NCI-H1092 (cell line): ENCODE measurements at places on chromosomes 3 and 15.

DNA sequence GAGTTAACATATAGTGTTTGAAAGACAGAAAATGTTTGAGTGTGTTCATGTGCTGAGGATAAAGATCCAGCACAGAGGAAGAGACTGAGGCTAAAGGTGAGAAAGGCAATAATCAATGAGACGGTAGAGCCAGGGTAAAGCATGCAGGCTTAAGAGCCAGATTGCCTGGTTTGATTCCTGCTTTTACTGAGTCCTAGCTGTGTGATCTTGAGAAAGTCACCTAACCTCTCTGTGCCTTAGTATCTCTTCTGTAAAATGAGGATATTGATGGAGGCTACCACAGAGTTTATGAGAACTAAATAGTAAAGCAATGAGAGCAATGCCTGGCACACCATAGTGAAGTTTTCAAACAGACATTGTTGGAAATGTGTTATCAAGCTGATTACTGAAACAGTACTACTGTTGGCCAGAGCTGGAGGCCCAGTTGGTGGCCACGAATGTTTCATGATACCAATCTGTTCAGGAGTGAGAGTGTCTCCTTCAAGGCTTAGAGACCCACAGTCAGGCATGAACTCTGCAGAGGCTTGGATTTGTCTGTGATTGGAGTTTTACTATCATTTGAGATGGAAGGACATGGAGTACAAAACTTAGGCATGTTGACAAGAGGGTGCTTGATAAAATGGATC, 26.8 kb downstream of the IL16 start:
- DNase-seq = no peak

- DNase-seq = no peak
Observed at GRCh38 chr3:66028457-66028856, 10.3 kb downstream of the MAGI1 start.

- no peak for DNase-seq
Observed at GRCh38 chr15:69388260-69388705, 25.9 kb upstream of the KIF23 start.

DNA sequence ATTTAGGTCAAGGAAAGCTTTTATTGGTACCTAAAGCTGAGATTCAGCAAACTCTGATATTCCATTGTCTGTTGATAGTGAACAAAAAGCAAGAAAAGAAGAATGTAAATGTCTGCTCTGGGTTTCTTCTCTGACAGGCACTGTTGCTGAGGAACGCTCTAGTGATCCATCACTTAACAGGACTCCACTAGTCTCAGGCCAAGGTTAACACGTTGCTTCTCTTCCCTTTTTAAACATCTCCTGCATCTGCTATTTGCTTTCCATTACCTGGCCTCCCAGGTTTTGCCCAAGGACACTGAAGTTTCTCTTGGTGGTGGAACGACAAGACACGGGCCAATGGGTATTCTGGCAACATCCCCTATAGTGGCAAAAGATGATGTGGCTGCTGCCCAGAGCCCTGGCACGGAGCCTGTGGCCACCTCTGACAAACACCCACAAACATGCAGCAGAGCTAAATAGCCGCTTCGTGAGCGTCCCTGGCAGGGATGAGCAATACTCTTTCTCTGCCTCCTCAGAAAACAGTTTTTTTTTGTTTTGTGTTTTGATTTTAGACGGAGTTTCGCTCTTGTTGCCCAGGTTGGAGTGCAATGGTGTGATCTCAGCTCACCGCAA, 97.8 kb upstream of the AKAP13 start:
- no peak for DNase-seq

GRCh38 chr3:194283221-194284006, 67.7 kb downstream of the CPN2 start:
- no peak for DNase-seq

DNA sequence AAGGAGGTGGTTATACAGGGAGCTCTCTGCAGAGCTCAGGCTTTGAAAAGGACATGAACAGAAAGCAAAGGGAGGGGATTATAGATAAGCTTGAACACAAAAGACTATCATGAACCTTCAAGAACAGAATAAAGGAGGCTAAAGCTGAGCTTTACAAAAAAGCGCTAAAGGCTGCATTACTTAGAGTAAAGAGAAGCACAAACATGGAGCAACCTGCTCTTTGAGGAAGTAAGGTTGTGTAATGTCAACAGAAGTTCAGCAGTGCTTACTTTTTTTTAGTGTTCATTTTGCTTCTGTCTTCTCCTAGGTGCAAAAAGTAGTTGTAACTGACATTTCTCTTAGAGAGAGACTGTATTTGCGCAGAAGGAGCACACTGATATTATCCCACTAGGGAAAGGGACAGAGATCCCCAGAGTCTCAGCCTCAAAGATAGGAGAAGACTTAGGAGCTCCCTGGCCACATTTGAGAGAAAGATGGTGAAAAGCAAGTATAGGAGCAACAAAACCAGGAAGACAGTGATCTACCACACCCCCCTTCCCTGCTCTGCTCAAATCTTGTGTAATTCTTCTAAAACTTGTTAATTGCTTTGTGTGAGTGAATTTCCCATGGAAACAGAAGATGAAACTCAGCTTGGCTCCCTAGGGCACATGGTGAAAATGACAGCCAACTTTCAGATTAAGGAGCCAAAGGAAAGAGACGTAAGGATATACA, 54.7 kb downstream of the QTRT2 start:
- no peak for DNase-seq

DNA sequence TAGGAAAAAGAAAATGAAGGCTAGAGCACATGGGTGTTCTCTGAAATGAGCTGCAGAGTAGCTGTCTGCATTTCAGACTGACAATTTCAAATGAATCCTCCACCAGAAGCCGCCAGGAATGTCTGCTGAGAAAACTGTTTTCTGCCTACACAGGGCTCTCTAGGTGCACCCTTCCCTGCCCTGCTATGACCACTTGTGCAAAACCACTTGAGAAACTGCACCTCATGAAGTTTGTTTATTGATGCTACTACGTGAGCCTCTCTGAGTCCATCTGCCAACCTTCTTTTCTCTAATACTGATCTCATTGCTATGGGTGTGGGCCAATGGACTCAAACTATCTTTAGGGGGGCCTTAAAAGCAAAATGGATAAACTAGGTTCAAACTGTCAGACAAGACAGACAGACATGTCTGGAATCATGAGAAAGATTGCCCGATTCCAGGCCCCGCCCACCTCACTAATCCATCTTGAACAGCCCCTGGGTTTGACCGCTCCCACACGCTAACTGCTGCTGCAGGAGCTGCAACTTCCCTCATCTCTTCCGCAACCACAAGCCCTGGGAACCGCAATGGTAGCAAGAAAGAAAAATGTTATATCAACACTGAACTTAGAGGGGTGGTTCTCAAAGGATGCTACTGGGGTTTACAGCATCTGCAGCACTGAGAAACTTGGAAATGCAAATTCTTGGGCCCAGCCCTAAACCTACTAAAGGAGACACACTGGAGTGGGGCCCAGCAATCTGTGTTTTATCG, 9.0 kb upstream of the CD47 start:
- no peak for DNase-seq

DNA sequence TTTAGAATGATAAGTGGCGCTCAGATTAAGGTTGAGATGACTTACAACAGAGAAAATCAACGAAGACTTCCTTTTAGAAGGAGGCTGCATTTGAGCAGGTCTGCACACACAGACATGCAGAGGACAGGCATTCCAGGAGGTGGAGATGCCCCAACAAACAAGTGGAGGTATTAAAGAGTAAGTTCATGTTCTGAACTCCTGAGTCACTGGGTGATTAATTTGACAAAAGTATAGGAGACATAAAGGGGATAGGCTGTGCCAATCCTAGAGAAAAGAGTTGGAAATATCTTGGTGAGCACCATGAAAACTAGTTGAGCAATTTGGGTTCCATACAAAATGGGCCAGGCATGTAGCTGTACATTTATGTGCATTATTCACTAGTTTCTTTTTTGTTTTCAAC, 33.5 kb upstream of the BCL6 start:
- no peak for DNase-seq

DNA sequence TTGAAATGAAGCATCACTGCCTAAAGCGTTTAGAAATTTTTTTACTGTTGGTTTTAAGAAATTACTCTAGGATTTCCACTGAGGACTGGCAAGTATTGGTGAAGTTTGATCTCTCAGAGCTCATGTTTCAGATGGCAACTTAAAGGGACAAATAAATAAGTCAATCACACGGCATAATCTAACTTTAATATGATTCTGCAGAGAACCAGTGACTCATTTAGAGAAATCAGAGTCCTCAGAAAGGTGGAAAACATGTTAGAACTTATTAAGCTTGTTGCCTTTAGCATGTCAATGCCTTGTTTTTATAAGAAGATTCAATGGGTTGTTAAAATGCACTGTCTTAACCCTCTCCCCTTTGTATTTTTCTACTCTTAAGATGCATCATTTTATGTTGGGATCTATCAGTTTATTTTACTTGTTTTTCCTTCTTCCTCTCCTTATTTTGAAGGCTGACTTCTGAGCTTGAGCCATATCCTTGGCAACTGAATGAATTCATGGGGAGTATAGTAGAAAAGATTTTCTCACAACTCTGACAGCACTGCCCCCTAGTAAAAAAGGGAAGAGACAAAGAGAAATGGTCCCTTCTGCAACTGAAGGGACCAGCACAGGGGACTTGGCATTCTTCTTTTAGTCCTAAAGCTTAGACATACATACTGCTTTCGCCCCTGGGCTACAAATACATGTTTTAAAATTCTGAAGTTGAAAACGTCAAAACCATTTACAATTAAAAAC, 431.2 kb downstream of the LPP start:
- no peak for DNase-seq

- DNase-seq = no peak
Observed at GRCh38 chr3:133159498-133160475, 121.6 kb downstream of the TMEM108 start.

DNA sequence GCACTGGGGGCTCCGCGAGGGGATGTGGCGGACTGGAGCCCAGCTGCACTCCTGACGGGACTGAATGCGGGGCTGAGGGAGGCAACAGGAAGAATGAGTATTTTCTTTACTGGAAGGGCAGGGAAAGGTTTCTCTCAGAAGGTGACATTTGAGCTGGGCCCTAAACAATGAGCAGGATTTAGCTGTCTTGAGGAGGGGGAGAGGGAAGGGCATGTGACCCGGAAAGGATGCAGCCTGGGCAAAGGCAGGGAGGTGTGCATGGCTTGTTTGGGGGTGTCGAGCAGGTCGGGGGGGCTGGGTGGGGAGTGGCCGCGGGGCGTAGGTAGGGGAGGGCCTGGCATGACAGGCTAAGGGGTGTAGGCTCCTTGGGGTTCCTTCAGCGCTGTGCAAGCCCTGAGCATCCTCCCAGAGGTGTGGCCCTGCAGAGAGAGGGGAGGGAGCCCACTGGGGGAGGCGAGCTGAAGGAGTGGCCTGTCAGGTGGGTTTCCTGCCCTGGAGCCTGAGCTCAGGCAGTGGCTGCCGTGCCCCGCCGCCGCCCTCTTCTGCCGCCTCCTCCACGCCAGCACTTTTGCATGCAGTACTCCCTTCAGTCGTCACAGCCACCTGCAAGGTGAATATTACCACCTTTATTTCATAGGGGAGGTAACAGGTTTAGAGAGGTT, 17.2 kb upstream of the ANKDD1A start:
- no peak for DNase-seq

- no peak for DNase-seq
Observed at GRCh38 chr3:127443581-127444375, 146.8 kb downstream of the TPRA1 start.

GRCh38 chr15:53648934-53649333, 110.5 kb downstream of the WDR72 start:
- no peak for DNase-seq

GRCh38 chr3:64627471-64628321, 60.1 kb downstream of the ADAMTS9 start:
- no peak for DNase-seq

GRCh38 chr3:46670891-46671427, 22.5 kb downstream of the ALS2CL start:
- DNase-seq = no peak

DNA sequence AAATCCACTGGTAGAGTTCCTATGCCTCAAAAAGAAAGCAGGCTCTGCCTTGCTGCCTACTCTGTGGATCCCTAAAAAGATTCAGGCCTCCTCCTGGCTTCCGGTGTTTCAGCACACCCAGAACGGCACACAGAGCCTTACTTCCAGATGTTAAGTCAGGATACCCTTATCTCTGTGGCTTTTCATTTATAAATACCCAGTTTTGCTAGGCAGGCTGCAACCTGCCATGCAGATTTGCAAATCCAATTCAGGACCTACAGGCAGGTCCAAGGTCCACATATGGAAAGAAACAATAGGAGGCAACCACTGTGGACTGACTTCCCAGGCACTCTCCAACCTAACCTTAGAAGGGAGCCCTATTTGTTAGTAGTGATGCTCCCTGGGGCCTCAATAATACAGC, 30.7 kb downstream of the EFL1 start:
- DNase-seq = no peak

DNA sequence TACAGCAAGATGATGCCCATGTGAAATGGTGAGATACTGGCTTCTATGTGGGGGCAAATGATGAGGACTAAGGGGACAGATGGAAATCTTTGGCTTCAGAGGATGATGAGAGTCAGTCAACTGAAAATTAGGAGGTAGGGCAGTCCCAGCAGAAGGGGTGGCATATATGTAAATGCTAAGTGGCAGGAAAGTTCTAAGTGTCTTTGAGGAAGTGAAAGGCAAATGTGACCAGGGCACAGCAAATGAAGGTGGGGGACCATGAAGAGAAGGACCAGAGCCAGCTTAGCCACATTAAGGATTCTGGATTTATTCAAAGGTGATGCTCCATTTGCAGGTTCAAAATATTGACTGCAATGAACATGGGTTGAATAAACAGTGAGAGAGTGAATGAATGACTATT, 29.2 kb upstream of the LIMD1 start:
- DNase-seq = no peak

GRCh38 chr3:11803977-11804892, 42.5 kb downstream of the TAMM41 start:
- DNase-seq = no peak

DNA sequence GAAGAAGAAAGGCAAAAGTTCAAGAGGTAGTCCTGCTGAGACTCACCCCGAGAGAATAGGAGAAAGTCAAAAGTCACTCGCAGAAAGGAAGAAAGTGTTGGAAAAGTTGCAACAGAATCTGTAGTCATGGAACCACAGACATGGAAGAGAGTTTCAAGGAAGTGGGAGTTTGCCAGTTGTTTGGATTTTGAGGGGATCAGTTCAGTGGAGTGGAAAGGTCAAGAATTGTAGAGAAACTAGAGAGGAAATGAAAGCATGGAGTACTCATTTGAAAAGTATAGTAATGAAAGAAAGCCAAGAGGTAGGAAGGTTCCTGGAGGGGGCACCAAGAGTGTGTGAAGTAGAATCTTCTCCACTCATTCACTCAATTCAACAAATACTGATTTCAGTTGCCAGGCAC, 34.7 kb downstream of the SPTSSB start:
- DNase-seq = no peak
